ENCODE measurements at places on chromosomes 3 and 15. TPM values are rescaled to one million over a fixed set of nuclear protein-coding genes. Genes with fewer than 3 reads are reported as not detected.

- DNase-seq = peak; percentile 79
Observed at GRCh38 chr3:115217678-115218451, 70.8 kb upstream of the ZBTB20 start.

DNA sequence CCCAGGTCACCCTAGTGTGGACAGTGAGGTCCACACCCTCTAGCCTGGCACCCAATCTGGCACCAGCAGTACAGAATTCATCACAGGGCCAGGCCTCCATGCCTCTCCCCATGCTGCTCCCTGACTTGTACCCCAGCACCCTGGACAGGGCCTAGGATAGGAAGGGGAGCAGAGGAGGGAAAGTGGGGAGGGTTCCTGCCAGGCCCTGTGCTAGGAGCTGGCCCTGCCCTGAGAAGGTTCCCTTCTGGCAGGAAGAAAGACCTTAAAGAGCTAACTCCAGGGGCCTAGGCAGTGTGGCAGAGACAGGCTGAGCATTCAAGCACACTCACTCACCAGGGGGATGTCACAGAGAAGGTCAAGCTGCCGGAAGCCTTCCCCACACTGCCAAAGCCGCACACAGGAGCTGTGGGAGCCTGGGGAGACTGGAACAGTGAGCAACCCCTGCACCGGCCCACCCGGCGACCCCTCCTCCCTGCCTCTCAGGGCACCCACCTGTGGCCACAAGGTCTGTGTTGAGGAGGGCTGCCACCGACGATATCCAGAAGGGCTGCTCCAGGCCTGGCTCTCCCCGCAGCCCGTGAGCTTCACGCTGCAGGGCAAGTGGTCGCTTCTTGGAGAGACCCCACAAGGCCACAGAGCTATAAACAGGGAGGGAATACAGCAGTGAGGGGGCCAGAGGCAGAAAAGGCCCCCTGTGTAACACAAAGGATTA, 7.4 kb downstream of the RRP9 start:
- DNase-seq = no peak

GRCh38 chr3:50481992-50482391, 21.4 kb downstream of the CACNA2D2 start:
- DNase-seq = no peak

GRCh38 chr3:148315756-148316155, 381.9 kb upstream of the AGTR1 start:
- DNase-seq = no peak

DNA sequence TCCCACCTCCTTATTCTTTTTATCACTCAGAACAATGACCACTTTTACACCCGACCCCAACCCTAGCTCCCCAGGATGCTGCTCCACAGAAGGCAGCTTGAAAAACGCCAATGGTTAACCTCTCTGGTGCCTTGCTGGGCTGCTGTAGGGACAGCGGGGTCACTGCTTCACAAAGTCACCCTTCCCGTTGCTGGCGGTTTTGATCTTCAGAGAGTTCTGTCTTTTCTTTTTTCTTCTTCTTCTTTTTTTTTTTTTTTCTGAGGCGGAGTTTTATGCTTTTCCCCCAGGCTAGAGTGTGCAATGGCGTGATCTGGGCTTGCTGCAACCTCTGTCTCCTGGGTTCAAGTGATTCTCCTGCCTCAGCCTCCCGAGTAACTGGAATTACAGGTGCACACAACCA, 20.7 kb downstream of the CEP19 start:
- DNase-seq = no peak

DNA sequence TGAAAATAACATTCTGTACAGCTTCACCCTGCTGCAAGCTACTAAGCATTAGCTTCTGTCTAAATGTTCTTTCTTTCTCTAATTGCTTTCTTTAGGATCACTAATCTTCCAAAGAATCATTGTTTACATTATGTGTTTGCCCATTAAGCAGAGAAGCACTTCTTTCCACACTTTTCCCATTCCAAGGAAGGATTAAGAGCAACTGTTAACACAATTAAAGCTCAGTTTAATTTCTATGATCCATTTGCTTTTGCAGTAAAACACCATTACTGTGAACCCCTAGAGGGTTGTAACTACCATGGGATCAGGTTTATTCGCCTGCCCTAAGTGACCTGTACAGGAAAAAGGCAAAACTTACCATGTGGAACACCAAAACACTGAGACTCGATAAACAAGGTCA, 125.8 kb upstream of the ZNF385D start:
- DNase-seq = no peak

GRCh38 chr3:51106242-51106876, 278.7 kb upstream of the MANF start:
- no peak for DNase-seq

DNA sequence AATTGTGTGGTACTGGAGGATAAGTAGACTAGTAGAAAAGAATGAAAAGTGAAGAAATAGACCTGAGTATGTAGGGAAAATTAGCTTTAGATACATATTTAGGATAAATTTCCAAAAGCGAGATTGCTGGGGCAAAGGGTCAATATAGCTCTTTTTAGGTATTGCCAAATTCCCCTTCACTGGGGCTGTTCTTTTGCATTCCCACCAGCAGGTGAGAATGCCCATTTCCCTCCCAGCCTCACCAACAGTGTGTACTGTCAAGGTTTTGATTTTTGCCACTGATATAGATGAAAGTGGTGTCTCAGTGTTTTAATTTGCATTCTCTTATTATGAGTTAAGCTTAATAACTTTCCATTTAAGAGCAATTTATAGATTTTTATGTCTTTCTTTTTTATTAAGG, 35.7 kb upstream of the BHLHE40 start:
- no peak for DNase-seq

DNA sequence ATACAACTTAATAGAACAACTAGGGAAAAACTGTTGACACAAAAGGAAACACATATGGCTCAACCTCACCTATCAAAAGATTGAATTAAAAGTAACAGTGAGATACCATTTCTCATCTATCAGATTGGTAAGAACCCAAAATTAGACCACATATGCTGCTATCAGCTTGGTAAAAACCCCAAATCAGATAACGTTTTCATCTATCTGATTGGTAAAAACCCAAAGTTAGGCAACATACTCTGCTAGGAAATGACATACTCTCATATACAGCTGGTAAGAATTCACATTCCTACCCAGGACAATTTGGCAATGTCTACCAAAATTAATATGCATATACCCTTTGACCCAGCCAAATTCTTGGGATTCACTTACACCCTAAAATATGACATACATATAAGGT, 26.3 kb downstream of the NRG4 start:
- no peak for DNase-seq

GRCh38 chr3:186042521-186043202, 66.2 kb downstream of the ETV5 start:
- no peak for DNase-seq

GRCh38 chr15:94526071-94526689, 294.8 kb downstream of the MCTP2 start:
- peak; percentile 9 for DNase-seq

- no peak for DNase-seq
Observed at GRCh38 chr3:178310949-178311348, 225.3 kb upstream of the KCNMB2 start.

Gene PTH1R
- total RNA-seq = not detected

Gene COL8A1
- 5.2 TPM for total RNA-seq

Gene GPR62
- not detected for total RNA-seq

Gene IP6K1
- 17.7 TPM for total RNA-seq

Gene PRICKLE2
- 13.0 TPM for total RNA-seq

DNA sequence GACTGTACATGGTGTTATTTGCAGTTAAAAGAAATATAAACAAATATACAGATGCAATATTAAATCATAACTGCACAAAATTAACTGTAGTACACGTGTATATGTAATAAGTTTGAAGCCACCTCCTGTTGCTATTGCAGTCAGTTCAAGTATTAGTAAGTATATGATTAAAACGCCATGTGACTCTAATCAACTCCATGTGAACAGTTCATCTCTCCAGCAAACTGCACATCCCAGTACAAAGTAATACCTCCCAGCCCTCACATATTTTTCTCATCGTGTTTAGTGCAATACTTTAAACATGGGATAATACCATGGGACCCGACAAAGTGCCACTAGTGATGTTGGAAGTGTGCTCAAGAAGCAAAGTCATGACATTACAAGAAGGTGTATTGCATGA, 34.6 kb downstream of the PDCD10 start:
- no peak for DNase-seq

- DNase-seq = peak; percentile 44
Observed at GRCh38 chr3:108342837-108343486, 46.6 kb downstream of the HHLA2 start.

DNA sequence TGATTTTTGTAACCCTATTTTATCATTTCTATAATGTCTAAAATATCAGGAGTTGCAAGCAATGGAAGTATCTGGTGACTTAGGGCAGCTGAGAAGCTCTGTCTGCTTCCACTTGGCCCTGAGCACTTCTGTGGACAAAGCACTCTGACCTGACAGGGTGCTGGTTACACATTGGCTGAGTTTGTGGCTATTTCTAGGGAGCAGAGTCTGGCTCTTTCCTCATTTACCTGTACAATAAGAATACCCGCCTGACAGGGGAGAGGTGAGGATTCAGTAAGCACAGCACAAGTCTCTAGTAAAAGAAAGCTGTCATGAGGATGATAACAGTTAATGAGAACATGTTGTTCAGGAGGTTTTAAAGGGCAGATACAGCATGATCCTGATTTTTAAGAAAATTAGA, 33.3 kb upstream of the SPESP1 start:
- DNase-seq = no peak

DNA sequence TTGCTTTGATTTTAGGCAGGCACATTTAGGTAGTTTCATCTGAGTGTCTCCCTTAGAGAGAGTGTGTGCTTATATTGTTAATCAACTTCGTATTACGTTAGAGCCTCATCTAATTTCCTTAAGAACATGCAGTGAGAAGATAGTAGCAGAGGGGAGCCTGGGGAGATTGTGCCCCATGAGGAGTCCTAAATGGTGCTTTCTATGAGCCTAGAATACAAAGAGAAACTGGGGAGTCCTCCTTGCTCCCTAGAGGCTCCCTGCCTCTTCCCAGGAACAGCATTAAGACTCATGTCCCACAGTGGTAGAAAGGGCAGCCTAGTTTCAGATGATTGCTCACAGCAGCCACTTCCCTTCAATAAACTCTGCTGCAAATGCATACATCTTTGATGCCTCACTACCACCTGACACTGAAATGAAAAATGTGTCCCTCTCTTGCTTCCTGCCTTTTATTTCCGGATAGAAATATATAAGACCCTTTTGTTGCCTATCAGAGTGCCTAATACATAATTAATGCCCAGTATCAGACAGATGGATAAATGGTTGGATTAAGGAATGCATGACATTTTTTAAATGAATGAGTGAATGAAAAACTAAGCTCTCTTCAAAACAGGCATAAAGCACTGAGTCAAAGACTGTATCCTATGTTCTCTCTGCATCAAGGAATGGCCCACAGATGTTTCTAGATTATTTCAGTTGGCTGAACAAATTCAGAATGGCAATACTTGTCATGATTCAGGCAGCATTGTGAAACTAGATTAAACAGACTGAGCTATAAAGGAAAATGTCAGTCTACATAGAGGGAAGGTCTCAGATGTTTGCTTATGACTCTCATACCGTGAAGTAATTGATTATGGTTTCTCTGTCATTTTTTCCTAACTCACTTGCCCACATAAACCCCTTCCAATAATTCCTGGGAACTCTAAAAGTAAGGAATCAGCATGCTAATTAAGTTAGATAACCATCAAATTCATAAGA, 362.1 kb downstream of the LRRC3B start:
- no peak for DNase-seq

Gene ITIH1
- not detected for total RNA-seq

- no peak for DNase-seq
Observed at GRCh38 chr15:62849316-62850106, 193.0 kb upstream of the TPM1 start.

GRCh38 chr3:188817935-188818269, 353.9 kb upstream of the TPRG1 start:
- no peak for DNase-seq

DNA sequence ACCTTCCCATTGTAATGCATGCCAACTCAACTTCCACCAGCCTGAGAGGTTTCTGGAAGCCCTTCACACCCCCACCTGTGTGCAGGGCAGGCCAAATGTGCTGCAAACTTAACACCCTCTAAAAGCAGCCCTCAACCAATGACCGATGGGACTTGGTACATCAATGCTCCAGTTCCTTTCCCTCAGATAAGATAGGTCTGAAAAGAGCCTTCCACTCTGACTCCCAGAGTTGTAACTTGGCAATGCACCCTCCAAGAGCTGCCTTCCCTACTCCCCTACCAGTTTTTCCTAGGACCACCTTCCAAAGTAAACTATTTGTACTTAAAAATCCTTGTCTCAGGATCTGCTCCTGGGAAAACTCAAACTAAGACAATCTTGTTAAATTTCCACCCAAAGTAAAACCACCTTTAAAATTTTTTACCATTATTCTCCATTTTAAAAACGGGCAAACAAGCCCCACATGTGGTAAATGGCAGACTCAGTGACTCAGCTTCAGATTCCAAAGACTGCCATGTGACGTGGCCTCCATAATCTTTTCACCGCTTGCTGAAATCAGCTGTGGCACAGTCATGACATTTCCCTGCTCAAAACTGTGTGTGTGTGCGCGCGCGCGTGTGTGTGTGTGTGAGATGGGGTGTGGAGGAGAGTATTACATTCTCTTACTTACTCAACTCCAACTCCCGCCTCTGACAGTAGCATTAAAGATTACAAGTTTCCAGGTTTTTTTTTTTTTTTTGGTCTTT, 17.2 kb downstream of the RASGRP1 start:
- DNase-seq = peak; percentile 36

Gene TPRG1
- total RNA-seq = 0.54 TPM

DNA sequence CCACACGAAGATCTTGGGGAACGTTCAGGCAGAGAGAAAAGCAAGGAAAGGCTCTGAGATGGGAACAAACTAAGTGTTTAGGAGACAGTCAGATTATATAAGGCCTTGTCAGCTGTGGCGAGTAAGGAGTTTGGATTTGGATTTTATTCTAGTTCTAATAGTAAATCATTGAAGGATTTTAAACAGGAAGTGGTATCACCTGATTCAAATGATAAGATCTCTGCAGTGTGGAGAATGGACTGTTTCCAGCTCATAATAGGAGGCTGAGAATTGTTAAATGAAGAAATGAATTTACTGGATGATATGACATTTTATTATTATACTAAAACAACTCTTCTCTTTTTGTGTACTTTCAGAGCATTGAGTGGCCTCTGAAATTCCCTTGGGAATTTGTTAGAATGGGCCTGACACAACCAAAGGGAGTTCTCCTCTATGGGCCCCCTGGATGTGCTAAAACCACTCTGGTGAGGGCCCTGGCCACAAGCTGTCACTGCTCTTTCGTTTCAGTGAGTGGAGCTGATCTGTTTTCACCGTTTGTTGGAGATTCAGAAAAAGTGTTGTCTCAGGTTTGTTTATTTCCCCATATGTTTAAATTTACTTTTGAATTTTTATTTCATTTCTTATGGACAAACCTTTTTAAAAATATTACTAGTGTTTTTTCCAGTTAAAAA, 36.0 kb upstream of the GATM start:
- DNase-seq = no peak

DNA sequence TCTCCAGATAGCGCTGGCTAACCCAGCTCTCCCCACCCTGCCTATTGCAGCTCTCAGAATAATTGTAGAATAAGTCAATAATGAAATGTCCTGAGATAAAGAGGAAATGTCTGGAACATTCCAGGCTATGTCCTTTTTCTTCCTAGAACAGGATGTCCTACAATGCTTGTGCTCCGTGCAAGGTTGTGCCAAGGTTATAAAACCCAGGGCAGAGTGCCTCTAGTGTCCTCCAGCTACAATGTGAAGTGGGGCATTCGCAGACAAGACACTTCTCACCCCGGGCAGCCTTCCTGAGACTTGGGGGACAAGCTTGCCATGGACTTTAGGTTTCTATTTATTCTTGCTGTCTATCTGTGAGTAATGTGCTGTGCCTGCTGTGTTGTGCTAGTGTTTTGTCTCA, 900.6 kb downstream of the TUSC7 start:
- no peak for DNase-seq

Gene IMPG2
- total RNA-seq = 0.21 TPM

- no peak for DNase-seq
Observed at GRCh38 chr3:54836871-54837270, 91.0 kb downstream of the LRTM1 start.

Measured in Daoy (cell line).